ENCODE measurements at places on chromosomes 4 and X. TPM values are rescaled to one million over a fixed set of nuclear protein-coding genes. Genes with fewer than 3 reads are reported as not detected.

The CORIN gene
- 65.0 TPM for total RNA-seq

The RTL3 gene
- 0.08 TPM for total RNA-seq

The ZNF81 gene
- 5.3 TPM for total RNA-seq

The STOX2 gene
- total RNA-seq, result 8.5 TPM

The TDO2 gene
- total RNA-seq, result not detected

The XAGE2 gene
- total RNA-seq, result not detected

The RFC1 gene
- total RNA-seq, result 22.6 TPM

The GAGE12C gene
- not detected for total RNA-seq

The SORBS2 gene
- total RNA-seq, result 819 TPM

The NPY2R gene
- not detected for total RNA-seq

The ZDHHC15 gene
- 2.8 TPM for total RNA-seq

The TNIP3 gene
- not detected for total RNA-seq

The CT45A1 gene
- total RNA-seq, result not detected

The SLC7A11 gene
- 0.08 TPM for total RNA-seq

The TRPC5OS gene
- total RNA-seq, result not detected

The DSPP gene
- total RNA-seq, result not detected

The MAEA gene
- total RNA-seq, result 50.3 TPM

The PFKFB1 gene
- total RNA-seq, result 0.16 TPM

The TMPRSS11A gene
- total RNA-seq, result not detected

The OPN1MW3 gene
- not detected for total RNA-seq

The UGT2B10 gene
- total RNA-seq, result not detected

The CNGA1 gene
- total RNA-seq, result 0.24 TPM

The TLR10 gene
- total RNA-seq, result not detected

The LPAR4 gene
- total RNA-seq, result 0.38 TPM

The CPLX1 gene
- 4.3 TPM for total RNA-seq

The PABPC5 gene
- total RNA-seq, result 0.48 TPM

The MEPE gene
- total RNA-seq, result not detected

The RPA4 gene
- not detected for total RNA-seq

The PPID gene
- 36.3 TPM for total RNA-seq

The PLP1 gene
- 10.0 TPM for total RNA-seq

The STK32B gene
- total RNA-seq, result 1.0 TPM
